ENCODE measurements at places on chromosomes 16 and 17.

- peak; percentile 85 for DNase-seq
Observed at GRCh38 chr16:14309906-14310305, 238.8 kb downstream of the MRTFB start.

DNA sequence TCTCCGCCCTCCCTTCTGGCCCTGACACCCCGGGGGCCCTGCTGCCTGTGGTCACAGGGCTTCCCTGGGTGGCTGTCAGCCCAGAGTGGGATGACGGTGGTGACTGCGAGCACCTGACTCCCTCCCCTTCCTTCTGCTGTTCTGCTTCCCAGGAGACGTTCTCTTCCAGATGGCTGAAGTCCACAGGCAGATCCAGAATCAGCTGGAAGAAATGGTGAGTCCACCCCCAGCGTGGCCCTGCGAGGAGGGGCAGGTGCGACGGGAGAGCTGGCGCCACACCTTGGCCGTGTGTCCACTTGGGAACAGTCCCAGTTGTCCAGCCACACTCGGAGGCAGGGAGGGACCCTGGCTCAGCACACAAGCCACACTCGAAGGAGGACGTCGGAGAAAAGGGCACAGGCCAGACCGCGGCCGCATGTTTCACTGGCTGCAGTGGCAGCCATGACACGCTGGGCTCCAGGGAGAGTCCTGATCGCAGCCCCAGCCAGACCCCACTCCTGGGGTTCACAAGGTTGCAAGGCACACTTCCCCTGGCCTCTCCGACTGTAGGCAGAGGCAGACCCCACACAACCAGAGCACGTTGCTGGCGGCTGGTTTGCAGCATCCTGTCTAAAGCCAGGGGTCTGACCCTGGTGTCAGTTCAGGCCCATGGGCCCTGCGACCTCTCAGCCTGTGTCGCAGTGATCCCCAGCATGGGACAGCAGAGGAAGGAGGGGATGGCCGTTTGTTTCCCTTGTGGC is 49.9 kb downstream of the BAIAP2 start:
- no peak for DNase-seq

GRCh38 chr16:68426347-68426652 is 22.0 kb downstream of the SMPD3 start:
- no peak for DNase-seq

- DNase-seq = no peak
Observed at GRCh38 chr17:64110379-64111152, 19.4 kb downstream of the ERN1 start.

DNA sequence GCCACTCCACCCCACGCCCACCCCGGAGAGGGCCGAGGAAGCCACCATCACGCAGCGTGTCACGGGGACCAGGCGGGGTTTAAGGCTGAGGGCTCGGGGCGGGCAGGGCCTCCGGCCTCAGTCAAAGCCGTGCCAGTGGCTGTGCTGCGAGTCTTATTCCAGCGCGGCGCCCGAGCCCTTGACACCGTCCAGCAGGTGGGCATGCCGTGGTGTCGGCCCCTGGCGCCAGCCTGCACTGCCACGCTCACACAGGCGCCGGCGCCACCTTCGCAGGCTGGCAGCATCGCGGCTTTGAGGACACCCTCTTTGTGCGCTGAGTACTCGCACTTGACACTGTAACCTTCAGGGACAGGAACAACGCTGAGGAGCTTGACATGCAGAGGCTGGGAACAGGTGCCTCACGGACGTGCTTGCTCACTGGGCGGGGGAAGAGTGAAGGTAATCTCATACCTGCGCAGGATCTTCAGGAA is 34.0 kb upstream of the ZNF629 start:
- DNase-seq = no peak
